ENCODE measurements at places on chromosomes 1 and 21.

DNA sequence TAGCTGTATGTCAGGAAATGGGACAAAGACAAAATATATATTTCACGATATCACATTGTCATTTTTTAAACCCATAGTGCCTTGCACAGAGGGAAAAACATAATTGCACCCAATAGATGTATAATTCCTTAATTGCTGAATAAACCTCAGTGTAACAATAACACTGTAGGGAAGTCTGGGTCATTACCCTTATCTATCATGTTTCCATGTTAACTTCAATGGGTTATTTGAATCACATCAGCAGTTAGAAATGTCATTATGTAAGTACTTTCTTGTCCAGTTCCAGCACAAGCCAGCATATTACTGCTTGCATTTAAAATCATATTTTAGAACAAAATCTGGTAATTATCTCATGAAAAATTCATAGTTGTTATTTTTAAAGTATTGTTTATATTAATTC lies 222.7 kb downstream of the HMCN1 start:
- ATAC-seq, result no peak

GRCh38 chr1:103516283-103516682 lies 9.2 kb upstream of the RNPC3 start:
- ATAC-seq, result no peak

DNA sequence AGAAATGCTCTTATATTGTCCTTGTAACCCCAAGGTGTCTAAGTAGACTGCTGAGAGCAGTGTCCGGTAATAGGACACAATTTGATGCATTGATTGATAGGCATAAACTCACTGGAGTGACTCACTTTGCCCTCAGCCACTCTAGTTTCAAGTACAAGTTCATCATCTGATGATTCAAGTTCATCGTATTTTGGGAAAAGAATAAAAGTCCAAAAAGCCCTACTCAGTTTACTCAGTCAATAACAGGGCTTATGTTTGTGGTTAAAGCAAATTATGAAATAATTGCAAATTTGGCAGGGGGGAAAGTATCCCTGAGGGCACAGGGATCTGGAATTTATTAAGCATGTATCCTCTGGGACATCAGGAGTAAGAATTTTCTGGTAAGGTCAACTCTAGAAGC lies 7.6 kb upstream of the ATF3 start:
- no peak for ATAC-seq

GRCh38 chr1:202615501-202616354 lies 94.5 kb downstream of the SYT2 start:
- ATAC-seq, result peak; percentile 28

- no peak for ATAC-seq
Observed at GRCh38 chr1:75449998-75450397, 160.9 kb downstream of the SLC44A5 start.

DNA sequence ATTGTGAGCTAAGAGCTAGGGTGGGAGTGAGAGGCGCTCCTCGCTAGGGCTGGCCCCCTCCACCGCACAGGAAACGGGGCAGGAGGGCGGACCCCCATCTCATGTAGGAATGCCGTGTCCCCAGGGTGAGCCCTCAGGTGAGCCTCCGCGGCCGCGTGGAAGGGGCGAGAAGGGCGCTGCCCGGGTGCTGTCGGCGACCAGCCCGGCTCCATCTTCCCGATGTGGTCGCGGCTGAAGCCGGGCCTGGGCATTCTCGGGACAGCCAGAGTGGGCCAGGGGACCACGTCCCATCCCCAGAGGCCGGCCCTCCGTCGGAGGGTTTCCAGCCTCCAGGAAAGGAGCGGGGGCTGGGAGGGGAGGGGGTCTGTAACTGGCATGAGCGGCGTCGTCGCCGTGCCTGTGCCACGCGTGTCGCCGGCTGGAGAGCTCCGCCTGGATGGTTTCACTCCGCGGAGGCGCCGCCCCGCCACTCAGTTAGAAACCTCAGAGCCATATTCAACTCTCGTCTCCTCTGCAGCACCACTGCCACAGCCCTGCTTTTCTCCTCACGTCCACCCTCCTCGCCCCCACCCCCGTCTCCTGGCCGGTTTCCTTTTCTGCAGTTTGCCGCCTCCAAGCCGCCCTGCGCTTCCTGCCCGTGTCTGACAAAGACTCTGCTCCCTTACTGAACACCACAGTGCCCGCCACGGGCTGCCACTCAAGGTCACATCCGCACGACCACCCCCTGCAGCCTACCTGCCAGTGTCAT lies at the start of gene TMEM269:
TSS of gene TMEM269 (plus strand) at position 46 of the 748 bp plus-strand sequence. CDS start 4,903 bp downstream, outside the sequence.
- peak; percentile 59 for ATAC-seq

DNA sequence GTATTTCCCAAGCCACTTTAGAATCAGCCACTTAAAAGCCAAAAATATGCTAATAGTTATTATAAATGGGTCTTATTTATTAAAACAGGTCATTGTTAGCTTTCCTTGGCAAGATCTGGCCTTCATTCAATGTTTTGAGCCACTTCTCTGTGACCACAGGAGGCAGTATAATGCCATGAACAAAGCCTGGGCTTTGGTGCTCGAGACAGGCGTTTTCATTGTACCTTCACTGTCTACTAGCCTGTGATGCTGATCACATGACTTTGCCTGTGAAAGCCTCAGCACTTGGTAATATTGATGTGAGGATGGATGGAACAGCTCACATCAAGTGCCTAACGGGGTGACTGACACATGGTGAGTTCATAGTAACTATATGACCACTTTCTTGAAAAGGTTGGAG lies 217.0 kb downstream of the RWDD3 start:
- ATAC-seq, result no peak

DNA sequence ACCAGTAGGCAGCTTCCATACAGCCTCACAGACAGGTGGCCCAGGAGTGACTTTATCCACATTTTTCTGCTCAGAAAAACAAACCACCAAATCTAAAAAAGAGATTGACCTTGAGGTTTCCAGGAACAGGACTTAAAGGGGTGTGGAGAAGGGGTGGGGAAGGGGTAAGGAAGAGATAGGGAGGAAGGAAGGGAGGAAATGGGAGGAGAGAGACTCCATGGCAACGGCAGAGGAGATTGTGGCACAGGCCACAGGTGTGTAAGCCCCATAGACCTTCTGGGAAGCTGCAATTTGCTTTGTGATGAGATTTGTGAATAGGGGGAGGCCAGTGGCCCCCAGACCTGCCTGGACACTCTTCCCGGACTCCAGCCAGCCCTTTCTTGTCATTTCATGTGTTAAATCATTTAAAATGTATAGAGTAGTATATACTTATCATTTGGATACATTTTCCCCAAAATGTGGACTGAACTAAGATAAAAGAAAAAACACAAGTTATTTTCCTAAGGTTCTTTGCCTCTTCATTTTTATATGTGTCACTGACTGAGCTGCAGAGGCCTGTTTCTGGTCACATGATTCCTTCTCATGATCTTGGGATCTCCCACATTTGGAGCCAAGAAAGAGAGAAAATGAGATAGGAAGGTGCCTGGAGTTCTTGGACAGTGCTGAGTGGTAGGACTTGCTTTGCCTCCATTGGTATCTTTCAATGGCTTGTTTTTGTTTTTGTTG lies 55.5 kb downstream of the CLIC6 start:
- ATAC-seq, result no peak

DNA sequence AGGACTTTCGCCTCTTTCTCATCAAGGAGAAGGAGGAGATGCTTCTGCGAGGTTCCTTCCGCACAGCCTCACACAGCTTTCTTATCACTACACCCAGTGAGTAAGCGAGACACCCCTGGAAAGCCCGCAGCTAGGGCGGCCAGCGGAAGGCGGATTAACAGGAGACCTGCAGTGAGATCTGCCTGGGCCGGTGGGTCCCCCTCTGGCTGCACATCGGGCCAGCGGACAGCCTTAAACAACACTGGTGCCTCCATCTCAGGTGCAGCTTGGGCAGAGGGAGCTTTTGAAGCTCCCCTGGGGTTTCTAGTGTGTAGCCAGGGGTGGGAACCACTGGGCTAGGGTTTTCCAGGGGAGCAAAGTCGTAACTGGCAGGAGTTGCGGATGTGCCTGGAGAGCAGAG lies 17.5 kb upstream of the MTARC1 start:
- no peak for ATAC-seq

- no peak for ATAC-seq
Observed at GRCh38 chr1:185249563-185249962, 67.5 kb downstream of the IVNS1ABP start.

- no peak for ATAC-seq
Observed at GRCh38 chr1:199242147-199242546, 603.3 kb downstream of the PTPRC start.

DNA sequence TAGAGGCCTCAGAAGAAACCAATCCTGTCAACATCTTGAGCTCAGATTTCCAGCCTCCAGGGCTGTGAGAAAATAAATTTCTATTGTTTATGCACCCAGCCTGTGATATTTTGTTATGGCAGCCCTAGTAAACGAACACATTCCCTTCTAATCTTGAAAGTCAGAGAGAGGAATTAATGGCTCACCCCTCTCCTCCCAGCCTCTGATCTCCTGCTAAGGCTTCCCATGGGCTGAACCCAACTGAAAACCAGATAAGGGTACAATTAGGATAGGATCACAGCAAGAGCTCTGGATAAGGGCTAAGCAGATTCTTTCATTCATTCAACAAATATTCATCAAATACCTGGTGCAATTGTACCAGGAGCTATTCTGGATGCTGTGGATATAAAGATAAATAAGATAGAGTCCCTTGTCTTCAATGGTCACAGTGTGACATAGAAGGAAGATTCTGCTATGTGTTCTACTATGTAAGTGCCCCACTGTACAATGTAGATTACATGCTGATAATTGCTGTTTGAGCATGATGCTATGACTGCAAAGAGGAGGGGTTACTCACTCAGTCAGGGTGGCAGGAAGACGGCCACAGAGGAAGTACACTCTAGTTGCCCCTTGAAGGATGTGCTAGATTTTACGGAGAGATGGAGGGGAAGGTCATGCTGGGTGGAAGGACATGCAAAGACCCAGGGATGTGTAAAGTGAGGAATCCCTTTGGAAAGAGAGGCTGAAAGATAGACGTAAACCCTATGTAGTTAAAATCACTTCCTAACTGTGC lies 203.3 kb upstream of the JUN start:
- ATAC-seq, result no peak

GRCh38 chr1:145711213-145711651 lies 4.1 kb upstream of the PDZK1 start:
- peak; percentile 39 for ATAC-seq

GRCh38 chr1:158150523-158150922 lies 30.2 kb upstream of the CD1D start:
- no peak for ATAC-seq

DNA sequence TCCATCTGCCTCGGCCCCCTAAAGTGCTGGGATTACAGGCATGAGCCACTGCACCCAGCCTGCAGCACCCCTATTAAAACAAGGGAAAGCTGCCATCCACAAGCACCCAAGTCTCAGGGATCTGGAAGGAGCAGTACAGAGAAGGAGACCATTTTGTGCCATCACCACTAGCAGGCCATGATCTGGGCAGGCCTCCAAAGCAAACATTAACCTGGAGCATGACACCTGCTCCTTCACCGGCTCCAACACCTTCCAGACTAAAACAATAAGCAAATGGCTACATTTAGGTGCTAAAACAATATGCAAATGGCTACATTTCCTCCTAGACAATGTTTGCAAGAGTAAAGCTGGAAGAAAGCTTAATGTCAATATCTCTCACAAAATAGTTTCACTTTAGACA lies 16.7 kb downstream of the MEAF6 start:
- ATAC-seq, result no peak

DNA sequence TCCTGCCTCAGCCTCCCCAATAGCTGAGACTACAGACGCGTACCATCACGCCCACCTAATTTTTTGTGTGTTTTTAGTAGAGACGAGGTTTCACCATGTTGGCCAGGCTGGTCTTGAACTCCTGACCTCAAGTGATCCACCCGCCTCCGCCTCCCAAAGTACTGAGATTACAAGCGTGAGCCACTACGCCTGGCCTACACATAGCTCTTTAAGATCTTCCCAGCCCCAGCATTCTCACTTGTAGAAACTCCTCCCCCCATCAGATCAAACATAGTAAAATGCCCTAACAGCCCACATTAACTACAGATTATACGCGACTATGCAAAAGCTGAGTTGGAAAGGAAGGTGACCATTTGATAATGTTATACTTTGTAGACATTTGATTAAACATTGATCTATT lies 634.8 kb downstream of the MATN1 start:
- ATAC-seq, result no peak

DNA sequence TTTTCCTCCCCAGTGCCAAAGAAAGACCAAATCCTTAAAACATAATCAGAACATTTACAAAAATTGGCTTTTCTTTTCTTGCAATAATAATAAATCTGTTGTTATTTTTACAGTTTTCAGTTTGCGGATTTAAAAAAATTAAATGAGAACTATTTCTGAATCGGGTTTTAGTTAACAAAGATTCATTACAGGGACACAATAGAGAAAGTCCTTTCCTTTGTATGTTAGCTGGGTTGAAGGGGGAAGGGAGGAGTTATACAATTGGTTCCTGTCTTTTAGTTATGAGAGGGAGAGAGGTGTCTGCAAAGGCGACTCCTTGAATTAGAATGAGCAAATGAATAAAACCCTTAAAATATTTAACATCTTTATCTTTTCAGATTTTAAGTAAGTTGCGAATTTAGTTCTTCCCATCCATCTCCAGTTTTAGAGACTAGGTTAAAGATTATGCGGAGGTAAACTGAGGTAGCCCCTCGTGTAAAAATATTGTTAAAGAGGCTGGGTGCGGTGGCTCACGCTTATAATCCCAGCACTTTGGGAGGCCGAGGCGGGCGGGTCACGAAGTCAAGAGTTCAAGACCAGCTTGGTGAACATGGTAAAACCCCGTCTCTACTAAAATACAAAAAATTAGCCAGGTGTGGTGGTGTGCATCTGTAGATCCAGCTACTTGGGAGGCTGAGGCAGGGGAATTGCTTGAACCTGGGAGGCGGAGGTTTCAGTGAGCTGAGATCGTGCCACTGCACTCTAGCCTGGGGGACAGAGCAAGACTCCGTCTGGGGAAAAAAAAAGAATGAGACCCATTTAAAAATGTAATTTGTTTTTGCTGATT lies 3.9 kb downstream of the SPEN start:
- ATAC-seq, result no peak

DNA sequence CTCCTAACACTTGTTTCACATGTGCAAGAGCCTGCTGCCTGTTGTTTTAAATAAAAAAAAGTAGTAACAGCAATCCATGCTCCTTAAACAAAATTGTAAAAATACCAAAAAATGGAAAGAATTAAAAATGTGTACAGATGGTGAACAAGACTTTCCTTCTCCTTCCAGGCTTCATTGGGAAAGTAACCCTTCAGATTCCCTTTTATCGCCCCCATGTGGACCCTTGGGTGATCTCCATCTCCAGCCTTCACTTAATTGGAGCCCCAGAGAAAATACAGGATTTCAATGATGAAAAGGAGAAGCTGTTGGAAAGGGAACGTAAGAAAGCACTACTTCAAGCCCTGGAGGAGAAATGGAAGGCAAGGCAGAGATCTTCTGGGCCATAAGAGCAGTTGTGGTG lies 14.2 kb downstream of the VPS13D start:
- no peak for ATAC-seq

DNA sequence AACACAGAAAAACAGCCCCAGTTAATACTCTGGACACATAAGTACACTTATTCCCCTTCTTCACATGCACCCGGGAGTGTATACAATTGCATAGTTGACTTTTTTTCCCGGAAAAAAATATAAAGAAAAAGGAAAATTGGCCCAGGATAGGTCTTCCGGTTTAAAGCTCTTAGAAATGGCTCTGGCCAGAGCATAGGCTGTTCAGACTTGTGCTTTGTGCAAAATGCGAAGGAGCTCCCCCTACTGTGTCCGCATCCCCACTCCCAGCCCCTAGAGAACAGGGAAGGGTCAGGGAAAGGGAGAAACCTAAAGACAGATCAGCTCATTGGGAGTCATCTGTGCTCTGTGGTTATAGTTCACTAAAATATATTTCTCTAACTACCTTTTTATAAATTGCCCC lies 5.5 kb upstream of the MTMR11 start:
- no peak for ATAC-seq
